Right hindlimb (tissue), 1 donor: ENCODE measurements at places on chromosomes 7 and 10.

DNA sequence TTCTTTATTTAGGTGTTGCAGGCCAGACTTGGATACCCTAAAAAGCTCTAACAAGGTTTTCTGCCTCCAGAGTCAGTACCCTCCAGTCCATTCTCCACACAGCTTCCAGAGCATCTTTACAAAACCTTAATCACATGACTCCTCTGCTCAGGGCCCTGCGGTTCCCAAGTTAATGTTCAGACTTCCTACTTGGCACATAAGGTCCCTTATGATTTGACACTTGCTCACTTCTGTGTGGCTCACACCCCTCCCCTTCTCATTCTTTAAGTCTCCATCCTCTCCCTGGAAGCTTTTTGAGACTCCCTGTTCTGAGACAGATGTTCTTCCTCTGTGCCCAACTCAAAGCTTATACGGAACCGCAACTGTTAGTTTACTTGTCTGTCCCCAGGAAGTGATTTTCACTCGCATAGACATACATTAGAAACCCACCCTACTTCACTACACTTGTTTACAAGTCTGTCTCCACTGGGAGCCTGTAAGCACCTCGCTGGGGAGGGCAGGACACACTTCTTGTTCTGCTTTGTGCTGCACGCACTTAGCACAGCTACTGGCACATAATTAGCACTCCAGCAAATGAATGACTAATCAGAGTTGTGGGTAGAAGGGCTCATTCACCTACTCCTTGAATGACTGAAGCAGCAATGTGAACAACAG is 154.3 kb upstream of the LAMB4 start:
- no peak for DNase-seq

DNA sequence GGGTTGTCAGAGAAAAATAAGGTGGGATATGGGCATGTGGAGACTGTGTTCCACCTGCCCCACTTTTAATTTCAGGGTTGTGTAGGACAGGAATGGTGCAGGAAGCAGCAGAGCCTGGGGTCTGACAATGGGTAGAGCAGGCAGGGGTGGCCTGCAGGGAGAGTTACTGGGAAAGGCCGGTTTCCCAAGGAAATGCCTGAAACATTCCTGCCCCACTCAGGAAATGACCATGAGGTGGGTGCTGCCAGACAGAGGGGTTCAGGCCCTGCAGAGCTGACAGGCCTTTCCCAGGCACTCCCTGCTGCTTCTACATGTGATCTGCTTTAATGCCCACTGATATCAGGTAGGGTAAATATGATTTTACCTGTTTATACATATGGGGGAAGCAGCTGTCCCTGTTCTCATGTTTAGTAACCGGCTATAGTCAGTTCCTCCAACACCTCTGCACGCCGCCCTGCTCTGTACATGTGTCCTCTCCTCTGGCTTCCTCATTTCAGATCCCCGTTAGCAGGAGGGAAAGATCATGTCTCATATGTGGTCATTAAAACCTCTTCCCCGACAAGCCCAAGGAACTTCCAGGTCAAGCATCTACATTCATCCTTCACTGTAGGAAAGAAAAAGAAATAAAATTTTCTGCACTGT is 118.6 kb upstream of the PRSS58 start:
- no peak for DNase-seq

DNA sequence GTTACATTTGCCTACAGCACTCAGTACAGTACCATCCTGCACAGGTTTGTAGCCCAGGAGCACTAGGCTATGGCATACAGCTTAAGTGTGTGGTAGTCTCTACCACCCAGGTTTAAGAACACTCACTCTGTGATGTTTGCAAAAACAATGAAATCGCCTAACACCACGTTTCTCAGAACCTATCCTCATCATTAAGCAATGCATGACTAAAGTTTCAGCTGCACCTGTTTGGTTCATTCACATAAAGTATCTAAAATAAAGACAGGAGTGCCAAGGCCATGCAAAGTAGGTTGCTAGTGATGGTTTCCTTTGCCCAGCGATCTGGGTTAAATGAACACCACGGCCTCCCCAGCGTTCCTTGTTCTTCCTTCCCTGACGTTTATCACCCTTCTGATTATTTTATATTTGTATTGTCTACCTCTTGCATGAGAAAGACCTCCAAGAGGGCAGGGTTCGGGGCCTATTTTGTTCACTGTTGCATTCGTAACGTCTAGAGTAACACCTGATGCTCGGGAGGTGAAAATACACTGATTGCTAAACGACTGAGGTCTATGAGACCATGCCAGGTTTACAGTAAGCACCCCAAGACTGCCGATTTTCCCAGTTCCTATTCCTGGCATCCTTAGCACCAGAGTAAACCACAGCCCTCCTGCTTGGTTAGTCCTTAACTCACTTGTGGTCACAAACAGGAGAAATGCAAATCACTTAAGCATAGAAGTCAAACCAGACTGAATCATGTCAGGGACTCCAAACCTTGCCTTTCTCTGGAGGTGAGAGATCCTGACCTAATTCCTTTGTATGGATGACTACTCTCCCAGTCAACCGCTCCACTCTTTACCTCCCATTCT is 204.1 kb upstream of the NFE2L3 start:
- DNase-seq, result no peak

GRCh38 chr7:41030673-41031072 is 672.2 kb downstream of the INHBA start:
- DNase-seq, result no peak

DNA sequence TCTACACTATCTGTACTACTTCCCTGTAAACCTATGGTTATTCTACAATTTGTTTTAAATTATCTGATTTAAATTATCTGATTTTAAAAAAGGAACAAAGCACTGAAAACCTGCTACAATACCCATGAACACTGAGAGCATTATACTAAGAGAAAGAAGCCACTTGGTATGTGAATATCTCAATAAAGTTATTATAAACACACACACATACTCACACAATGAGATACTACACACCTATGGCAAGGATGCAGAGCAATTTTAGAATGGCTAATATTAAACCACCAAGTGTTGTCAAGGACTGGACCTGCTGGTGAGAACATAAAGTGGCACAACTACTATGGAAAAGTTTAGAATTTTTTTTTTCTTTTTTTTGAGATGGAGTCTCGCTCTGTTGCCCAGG is 82.7 kb downstream of the IGF2BP3 start:
- no peak for DNase-seq

DNA sequence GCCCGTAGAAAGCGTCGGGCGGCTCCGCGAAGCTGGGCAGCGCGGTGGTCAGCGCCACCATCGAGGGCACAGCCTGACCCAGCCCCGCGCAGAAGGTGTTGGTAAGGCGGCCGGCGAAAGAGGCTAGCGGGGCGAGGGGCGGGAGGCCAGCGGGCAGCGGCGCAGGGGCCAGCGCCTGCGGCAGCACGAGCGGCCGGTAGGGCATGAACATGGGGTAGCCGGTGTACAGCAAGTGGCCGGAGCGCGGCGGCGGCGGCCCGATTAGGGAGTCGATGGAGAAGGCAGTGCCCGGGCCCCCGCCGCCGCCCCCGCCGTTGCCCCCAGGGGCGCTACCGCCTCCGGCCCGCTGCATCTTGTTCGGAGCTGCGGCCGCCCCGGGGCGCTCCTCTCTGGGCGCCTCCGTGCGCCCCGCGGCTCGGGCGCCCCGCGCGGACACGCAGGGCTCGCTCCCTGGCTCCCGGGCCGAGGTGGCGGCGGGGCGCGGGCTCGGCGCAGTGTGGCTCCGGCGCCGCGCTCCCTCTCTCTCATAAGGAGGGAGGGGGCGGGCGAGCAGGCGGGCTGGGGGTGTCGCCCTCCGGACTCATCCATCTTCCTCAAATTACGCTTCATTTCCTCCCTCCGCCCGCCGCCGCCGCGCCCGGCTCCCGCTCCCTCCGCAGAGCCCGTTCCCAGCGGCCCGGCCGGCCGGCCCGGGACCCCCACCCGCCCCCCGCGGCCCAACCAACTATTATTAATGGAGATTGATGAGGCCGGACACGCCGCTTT is at the start of gene GBX1:
GBX1 (minus strand) TSS at position 498 of the 765 bp plus-strand sequence; CDS start at position 352, 146 bp downstream.
- no peak for DNase-seq

GRCh38 chr7:52712938-52713337 is 322.5 kb upstream of the POM121L12 start:
- DNase-seq, result no peak

GRCh38 chr10:62046522-62047227 is 145.2 kb downstream of the ARID5B start:
- DNase-seq, result no peak

DNA sequence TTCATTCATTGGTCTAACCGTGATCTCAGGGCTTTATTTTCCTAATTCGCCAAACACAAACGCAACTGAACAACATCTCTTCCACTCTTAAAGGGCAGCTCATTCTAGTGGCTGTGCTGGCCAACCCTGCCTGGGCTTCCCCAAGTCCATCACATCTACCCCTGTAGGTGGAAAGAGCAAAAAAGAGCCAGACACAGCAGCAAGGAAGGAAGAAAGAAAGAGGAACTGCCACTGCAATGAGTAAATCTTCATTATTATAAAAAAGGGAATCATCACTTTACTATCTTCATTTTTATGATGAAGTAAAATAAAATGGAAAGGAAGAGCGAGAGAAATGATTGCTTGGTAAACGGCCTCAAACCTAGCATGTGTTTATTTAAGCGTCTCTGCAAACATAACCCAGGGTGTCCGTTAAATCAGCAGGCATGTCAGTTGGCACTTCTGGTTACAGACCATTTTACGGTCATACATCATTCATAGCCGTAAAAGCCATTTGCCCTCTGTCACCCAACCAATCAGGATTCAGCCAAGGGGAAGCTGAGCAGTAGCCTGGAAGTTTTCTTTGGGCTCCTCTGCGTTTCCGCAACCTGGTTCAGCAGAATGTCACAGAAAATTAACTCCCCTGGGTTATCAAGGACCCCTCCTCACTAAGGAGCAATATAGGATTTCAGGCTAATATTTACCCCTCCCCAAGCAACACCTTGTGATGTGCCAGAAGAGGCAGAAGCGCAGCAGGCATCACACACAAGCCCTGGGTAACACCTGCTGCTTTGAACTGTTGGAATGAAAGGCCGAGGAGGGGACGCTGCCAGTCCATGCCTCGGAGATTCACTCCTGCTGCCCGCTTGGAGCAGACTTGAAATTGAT is 234.0 kb downstream of the SNX10 start:
- no peak for DNase-seq

- no peak for DNase-seq
These were observed 87.0 kb downstream of the VIPR2 start for GRCh38 chr7:159057647-159058046.

DNA sequence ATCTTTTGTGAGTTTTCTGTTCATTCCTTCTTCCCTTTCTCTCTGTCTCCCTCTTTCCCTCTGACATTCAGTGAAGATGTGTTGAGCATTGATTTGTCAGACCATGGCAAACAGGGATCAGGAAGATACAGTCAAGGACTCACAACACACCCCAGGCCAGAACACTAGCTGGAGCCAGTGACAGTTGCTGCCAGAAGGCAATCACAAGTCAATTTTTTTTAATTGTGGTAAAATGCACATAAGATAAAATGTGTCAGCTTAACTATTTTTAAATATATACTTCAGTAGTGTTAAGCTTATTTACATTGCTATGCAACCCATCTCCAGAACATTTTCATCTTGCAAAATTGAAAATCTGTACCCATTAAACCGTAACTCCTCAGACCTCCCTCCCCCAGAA is 62.6 kb downstream of the TEX36 start:
- no peak for DNase-seq

DNA sequence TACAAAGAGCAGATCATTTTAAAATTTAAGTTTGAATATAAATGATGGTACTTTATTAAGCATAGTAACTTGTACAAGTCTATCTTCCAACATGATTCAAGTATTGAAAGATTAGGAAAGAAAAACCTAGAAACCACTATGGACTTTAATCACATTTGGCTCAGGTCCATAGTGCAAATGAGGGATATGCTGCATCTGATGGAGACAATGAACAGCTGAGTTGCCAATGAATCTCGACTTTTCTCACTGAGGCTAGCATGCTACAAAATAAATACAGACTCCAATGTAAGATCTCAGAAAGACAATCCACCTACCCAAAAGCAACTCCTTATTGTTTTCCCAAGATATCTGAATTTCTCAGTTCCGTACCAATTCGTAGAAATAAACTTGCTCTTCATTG is 89.8 kb downstream of the SEMA3A start:
- DNase-seq, result no peak

GRCh38 chr10:82813856-82814255 is 938.9 kb downstream of the NRG3 start:
- DNase-seq, result no peak

- no peak for DNase-seq
These were observed 28.4 kb upstream of the PFKFB3 start for GRCh38 chr10:6174201-6174874.

DNA sequence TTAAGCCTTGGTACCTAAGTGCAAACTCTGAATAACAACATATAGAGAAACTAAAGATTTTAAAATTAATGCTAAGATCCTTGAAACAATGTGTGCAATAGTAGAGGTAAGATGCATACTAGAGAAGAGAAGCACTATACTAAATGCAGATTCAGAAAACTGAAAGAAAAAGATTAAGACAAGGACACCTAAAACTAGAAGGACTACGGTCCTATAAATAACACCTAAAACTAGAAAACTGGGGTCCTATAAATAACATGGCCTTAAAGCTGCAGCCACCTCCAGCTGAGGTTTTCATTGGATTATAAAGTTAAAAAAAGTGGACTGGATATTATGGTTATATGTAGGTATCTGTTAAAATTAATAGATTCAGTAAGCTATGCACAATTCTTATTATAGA is 320.9 kb downstream of the IPMK start:
- DNase-seq, result no peak

DNA sequence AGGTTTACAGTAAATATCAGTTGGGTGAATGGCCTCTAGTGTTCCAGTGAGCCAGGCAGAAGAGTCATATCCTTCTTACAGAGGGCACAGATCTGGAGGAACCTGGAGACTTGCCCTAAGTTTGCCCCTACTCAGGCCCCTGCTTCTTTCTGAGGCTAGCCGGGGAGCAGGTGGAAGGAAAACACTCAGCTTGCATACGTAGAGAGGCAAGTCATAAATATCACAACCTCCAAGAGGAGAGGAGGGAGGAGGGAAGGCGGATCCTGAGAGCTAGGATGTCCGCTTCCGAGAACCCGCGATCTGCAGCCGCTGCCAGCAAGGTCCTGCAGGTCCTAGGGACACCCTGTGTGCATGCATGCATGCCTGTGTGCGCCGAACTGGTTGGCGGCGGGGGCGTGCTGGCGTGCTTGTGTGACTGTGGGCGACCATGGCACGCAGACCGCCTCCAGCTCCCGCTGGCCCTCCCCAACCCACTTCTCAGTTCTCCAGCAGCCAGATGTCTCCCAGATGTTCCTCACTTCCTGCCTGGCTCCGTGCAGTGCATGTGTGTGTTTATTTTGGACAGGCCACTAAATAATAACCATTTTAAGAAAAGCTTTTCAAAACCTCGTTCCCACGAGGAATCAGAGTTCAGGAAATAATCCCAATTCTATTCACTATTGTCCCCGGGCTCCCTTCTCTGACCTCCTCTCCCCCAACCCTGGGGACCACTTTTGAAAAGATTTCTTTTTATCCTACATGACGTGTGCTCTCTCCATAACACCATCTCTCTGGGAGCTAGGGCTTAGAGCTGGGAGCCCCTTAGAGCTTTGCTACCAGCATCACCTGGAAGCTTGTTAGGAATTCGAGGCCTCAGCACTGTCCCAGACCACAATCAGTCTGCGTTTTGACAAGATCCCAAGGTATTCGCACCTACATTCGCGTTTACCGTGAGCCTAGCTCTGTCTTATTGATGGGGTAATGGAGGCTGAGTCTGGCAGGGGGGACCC is 32.4 kb downstream of the UNC5B start:
- peak; percentile 92 for DNase-seq
